ENCODE measurements at places on chromosomes 6 and 20. TPM values are rescaled to one million over a fixed set of nuclear protein-coding genes. Genes with fewer than 3 reads are reported as not detected.

ATAT1 gene
- 4.3 TPM for total RNA-seq

PTPRT gene
- not detected for total RNA-seq

CUTA gene
- total RNA-seq: 249 TPM

PDE10A gene
- 0.53 TPM for total RNA-seq

EYA4 gene
- total RNA-seq: 2.9 TPM

SYS1 gene
- total RNA-seq: 43.0 TPM

XKR7 gene
- total RNA-seq: not detected

BANF2 gene
- total RNA-seq: not detected

MSH5 gene
- total RNA-seq: 16.7 TPM

TREM2 gene
- total RNA-seq: not detected

All from myometrial cell (primary cell).